ENCODE measurements at places on chromosomes 12 and 14.

- no peak for DNase-seq
Measured at GRCh38 chr14:101234999-101235334, 326.3 kb upstream of the DIO3 start.

- peak; percentile 23 for DNase-seq
Measured at GRCh38 chr12:120012067-120012621, 23.1 kb downstream of the BICDL1 start.

GRCh38 chr14:55128386-55129085, 516 bp upstream of the LGALS3 start:
- DNase-seq: no peak

DNA sequence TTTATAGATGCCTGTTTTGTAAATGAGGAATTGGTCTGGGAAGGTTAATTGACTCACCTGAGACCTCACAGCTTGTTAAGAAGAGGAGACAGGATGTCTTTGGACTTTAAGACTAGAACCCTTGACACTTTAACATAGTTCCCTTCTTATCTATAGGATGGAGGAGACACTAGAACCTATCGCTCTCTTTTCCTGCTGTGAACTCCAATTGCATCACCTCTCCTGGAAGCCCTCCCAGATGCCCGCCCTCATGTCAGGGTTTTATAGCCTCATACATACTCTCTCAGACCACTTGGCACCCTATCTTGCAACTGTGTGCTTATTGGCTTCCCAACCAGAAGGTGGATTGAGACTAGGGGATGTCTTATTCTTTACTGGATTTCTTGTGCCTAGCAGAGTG, 2.5 kb upstream of the CTDSP2 start:
- no peak for DNase-seq

DNA sequence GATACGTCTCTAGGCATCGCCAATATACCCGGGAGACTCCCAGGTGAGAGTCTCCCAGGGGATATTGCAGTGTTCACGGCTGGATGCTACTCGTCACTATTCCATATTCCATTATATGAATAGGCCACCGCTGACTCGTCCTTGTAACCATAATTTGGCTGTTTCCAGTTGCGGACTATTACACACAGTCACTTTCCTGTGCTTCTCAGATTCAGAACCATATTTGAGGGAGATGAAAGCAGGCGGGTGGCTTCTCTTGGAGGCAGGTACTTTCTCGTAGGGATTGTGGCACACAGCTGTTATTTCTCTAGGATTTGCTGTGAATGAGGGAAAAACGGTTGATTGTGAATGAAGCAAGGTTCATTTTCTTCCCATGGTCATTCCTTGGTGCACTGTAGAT, 73.0 kb downstream of the ADGRD1 start:
- no peak for DNase-seq

- DNase-seq: no peak
Measured at GRCh38 chr12:84727961-84728360, 184.6 kb downstream of the SLC6A15 start.

DNA sequence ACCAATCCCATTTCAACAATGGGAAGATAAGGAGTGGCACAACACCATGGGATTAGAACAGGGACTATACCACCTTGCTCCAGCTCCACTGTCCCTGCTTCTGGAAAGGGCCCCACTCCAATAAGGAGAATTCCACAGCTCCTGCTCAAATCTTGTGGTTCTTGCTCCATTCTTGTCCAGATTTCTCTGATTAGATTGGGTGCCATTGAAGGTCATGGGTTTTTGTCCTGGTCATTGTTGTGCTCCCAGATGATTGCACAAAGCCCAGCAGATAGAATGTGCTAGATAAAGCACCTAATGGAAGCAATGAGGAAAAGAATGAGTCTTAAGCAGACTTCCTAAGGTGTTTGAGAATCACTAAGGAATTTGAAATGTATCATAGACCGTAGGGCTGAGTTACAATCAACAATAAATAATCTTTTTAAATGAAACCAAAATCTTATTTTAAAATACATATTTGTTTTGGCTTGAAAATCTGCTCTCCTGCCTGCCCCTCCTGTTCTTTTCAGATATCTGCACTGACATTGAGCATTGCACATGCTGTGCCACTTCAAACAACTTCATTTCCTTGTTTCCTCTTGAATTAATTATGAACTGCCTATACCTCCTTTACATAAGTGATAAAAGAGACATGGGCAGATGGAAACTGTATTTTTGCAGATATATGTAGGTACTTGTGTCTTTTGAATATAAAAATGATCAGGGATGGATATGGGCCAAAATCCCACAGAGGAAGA, 115.9 kb downstream of the FGD4 start:
- no peak for DNase-seq

GRCh38 chr14:67360470-67361206, 510 bp downstream of the EIF2S1 start:
- DNase-seq: no peak

DNA sequence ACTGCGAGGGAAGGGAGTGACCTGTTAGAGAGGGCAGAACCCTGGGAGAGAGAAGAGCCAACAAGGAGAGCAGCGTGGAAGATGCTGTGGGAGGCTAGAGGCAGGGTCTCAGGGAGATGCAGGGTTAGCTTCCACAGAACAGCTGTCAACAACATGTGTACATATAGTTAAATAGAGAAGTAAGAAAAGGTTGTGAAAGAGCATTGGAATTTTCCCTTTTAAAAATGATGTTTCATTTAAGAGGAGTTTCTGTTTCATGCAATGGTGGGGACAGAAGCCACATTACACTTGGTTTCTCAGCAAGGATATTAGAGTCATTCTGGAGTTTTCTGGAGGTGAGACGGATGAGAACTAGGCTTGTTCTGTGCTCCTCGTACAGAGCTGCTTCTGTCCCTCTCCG, 23.8 kb upstream of the TBC1D30 start:
- DNase-seq: no peak

- DNase-seq: no peak
Measured at GRCh38 chr12:90254796-90255195, 546.2 kb upstream of the ATP2B1 start.

DNA sequence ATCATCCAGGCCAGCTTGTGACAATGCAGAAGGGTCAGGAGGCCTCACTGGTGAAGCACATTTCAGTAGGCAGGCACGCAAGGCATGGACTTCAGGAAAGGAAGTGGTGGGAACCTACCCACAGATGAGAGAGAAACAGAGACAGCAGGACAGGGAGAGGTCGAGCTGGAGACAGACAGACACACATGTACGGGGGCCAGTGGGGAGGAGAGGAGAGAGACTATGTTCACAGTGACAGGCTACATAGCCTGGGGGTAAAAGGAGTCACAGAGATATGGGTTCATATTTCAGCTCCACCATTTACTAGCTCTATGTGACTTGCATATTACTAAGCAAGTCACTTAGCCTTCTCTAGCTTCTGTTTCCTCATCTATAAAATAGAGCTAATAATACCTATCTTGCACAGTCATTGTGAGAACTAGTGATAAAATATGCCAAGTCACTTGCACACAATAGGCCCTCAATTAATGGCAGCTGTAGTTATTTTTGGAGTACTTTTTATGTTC, 91.1 kb upstream of the FUT8 start:
- no peak for DNase-seq

All from stimulated activated CD8-positive, alpha-beta memory T cell treated with anti-CD3 and anti-CD28 coated beads, Interleukin-4, amount 100 ng/mL, for 1 hour (primary cell).